ENCODE measurements at places on chromosomes 3 and 15.

- no peak for DNase-seq
Measured at GRCh38 chr3:97389936-97390335, 374.6 kb upstream of the ARL6 start.

DNA sequence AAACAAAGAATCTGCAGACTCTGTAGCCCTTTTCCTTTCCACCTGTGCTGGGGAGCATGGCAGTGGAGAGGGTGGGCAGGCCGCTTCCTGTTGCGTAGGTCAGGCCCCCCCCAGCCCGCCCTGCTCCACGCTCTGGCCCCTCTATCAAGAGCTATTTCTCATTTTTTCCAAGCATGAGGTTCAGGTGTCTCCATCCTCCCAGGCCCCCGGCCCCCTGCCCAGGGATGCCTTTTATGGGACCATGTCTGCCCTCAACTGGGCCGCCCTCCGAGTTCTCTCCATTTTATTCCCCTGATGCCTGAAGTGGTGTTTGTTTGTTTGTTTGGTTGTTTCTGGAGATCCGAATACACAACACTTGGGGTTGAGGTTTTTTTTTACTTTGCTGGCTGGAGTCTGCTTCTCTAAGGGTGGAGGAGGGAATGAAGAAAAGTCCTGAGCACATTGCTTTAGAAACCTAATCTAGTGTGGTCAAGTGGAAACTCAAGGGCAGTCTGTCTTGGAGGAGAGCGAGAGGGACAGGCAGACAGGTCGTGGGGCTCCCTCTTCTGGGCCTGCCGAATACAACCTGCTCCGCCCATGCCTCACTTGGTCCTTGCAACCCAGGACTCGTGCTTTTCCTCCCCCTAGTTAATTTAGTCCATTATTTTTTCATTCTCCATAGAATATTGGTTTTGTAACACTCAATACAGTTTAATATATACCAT is 176.5 kb upstream of the LYSMD4 start:
- DNase-seq = no peak

DNA sequence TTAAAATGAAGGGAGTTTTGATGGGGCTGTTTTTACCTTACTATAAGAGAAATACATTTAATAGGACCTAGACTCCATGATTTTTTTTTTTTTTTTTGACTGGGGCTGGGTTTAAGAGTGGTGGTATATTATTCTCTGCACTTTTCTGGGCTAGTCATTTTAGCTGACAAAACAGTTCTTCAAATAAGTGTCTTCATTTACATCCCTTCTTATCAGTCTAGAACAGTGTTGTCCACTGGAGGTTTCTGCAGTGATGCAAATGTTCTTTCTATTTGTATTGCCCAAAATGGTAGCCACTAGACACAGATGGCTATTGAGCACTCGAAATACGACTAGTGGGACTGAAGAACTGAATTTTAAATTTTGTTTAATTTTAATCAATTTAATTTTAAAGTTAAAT is 37.2 kb downstream of the KLHL18 start:
- no peak for DNase-seq

- no peak for DNase-seq
Measured at GRCh38 chr3:115830764-115831395, 207.6 kb downstream of the GAP43 start.

- DNase-seq = no peak
Measured at GRCh38 chr3:128495435-128495970, 2.5 kb upstream of the GATA2 start.

DNA sequence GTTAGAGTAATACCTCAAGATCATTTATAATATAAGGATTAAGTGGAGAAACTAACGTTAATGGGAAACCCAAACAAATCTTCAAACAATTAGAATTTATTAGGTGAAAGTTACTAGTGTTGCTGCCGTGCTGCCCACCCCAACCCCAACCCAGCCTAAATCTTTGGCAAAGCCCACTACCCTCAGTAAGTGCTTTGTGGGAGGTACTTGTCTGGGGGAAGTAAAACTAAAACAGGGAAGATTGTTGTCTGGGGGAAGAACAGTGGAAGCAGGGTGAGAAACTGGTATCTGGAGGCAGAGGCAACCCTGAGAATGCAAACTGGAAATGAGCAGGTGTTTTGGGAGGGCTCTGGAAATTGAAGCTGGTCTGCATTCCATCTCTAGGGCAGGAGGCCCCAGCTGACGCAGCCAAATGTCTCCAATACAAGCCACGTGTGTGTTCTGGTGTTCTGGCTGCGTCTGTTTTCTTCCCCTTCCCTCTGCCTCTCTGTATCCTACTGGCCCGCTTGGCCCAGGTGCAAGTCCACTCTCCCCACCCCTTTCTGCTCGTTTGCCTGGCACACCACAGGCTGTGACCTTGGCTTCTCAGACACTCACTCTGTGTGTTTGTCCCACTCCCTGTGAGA is 32.7 kb downstream of the FEM1B start:
- DNase-seq = no peak

DNA sequence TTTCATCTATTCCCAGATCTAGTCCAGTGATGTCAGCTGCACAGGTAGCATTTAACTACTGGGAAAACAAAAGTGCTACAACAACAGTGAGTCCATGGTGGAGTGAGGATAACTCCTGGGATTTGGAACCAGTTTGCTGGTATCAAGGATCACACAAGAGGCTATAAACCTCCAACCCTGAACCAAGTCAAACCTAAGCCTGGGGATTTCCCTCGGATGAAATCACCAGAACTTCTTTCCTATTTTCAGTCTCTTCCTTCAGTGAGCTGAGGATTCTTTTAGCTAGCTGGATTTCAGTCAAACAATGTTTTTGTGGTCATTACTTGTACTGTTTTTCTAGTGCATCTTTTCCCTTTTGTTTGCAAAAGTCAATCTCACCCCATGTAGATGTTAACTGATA is 31.5 kb downstream of the SEC22C start:
- no peak for DNase-seq

DNA sequence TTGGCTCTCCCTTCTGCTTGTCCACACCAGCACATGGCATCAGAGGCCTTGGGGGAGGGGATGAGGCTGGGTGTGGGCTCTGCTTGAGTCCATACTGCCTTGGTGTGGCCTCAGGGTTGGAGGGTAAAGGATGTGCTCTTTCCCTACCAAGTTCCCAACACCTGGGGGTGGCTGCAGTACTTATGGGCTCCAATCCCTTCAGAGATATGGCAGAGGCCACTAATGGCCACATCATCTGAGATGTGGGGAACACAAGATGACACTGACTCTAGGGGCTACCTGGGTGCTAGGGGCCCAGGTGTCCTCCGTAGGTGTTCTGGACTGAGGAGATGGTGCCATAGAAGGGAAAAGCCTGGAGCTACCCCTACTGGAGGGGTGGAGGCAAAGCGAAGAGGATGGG is 6.9 kb downstream of the CXCR6 start:
- DNase-seq = no peak

GRCh38 chr3:181230258-181230657 is 240.7 kb upstream of the DNAJC19 start:
- DNase-seq = no peak

DNA sequence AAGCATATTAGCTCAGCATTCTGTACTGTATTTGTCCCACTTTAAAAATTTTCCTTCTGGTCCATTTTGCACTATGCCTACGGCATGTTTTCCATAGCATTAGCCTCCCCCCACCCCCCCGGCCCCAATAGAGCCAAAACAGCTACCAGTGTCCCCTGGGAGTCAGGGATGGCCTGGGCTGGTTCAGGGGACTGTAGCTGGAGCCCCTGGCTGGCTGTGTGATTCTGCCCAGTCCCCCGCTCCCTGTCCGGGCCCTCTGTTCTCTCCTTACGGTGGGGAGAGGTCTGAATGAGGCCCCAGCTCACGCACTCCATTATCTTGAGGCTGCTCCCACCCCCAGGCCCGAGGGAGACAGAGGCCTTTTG is 70.1 kb downstream of the KLF15 start:
- DNase-seq = no peak

DNA sequence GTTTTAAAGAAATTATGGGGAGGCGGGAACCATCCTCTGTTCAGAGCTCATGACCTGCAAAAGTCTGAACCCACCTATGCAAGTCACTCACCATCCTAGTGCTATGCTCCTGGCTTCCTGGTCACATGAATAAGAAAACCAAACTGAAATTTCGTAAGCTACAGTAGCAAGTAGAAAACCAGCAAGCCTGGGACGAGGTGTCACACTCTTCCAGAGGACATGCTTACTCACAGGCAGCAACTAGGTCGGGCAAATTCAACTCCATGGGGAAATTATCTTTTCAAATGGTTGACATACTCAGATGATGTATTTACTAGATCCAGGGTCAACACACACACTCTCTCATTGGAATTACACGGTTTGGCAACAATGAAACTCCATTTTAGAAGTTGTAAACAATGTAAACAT is 31.3 kb downstream of the LDHAL6B start:
- DNase-seq = no peak

DNA sequence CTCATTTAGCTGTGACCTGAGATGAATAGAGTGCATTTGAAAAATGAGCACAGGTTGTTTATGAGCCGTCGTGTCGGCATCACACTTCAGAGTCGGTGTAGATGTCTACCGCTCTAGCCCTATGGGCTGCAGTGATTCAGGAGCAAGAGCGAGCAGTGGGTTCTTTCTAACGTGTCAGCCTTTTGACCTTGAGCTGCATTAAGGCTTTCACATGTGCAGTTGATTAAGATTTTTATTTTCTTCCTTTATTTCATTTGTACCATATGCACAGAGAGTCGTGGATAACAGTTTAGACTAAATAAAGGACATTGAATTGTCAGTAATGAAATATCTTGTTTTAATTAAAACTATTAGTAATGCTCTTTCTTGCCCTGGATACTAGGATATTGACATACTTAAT is 368.2 kb downstream of the PTPRG start:
- no peak for DNase-seq

- no peak for DNase-seq
Measured at GRCh38 chr15:56168394-56168793, 75.3 kb downstream of the RFX7 start.

DNA sequence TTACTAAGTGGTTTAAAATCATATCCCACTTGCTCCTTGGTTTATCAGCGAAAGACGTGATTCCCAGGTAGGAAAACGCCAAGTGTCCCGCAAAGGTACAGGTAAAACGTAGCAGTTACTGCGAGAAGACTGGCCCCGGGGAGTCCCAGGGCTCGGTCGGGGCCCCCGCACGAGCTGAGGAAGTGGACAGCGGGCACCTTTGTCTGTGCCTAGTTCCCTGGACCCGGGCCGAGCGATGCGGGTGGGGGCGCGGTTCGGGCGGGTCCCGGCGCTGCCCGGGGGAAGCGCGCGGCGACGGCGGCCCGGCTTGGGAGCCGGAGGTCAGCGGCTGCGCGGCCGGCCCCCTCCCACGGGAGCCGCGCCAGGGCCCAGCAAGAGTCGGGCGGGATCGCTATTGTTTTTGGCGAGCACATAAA is 864 bp upstream of the NEO1 start:
- DNase-seq = no peak

GRCh38 chr3:171384101-171384891 is 75.9 kb downstream of the TNIK start:
- no peak for DNase-seq

DNA sequence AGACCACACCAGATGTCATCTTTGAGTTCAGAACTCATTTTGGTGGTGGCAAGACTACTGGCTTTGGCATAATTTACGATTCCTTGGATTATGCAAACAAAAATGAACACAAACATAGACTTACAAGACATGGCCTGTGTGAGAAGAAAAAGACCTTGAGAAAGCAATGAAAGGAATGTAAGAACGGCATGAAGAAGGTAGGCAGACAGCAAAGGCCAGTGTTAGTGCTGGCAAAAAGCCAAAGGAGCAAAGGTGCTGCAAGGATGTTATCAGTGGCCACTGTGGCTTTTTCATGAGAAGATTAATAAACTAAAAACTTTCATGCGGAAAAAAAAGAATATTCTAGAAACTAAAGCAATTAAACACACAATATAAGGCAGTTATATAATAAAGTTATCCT is 21.9 kb downstream of the AAGAB start:
- DNase-seq = no peak

- DNase-seq = no peak
Measured at GRCh38 chr15:97875513-97876280, 84.8 kb upstream of the ARRDC4 start.

- DNase-seq = no peak
Measured at GRCh38 chr3:9091486-9092235, 128.4 kb upstream of the RAD18 start.

GRCh38 chr15:68449389-68449788 is 17.4 kb upstream of the ITGA11 start:
- no peak for DNase-seq

DNA sequence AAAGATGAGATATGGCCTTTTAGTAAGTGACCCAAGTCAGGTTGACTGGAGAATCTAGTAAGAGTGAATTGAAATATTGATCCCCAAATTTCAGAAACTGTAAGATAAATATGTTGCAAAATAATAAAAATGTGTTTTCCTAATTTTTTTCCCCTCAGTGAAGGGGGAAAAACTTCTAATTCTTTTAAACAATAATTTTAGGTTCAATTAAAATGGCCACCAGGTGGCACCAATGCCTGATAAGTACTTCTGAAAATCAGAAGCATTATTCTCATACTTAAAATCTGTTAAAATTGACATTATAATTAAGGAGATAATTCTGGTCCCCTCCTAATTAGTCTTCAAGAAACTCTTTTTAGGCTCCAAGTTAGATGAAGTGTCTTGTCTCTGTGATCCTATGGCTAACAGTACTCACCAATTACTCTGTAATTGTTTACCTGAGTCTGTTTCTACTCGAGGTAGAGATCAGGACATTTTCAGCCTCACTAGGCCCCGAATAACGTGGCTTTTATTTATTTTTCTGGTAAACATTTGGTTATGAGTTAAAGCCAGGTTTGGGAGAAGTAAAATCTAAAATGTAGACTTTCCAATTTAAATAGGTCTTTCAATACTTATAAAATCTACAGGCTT is 52.6 kb downstream of the NMD3 start:
- no peak for DNase-seq

- no peak for DNase-seq
Measured at GRCh38 chr3:71994203-71994602, 209.3 kb upstream of the PROK2 start.

DNA sequence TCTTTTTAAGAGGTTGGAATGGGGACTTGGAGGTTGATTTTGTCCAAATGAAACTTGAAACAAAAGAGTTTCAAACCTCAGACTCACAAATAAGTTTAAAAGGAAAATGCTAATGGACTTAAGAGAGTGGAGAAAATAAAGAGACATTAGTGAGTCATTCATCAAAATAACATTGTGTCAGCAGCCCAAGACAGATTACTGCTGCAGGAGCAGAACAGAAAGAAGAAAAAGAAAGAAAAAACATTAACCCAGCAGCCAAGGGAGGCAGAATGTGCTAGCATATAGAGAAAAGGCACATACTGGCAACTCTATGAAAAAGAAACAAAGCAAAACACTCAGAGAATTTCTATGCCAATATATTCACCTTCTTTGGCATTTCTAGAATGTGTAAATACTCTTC is 42.6 kb downstream of the ADAMTS9 start:
- no peak for DNase-seq

GRCh38 chr3:170038434-170039110 is 777 bp downstream of the GPR160 start:
- no peak for DNase-seq

DNA sequence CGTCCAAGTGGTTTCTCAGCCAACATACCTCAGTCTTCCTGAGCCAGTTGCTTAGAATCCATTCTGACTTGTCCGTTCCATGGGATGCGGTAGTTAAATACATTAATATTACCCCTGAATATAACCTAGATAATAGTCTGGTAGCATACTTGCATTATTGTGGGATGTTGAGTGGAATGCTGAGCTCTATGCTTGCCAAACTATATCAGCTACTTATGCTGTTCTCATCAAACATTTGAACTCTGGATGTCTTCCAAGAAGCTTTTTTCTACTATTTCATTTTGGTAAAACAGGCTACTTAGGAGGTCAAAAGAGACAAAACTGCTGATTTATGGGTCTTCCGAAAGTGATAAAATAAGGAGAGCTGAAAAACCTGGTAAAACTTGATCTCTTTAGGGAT is 429.5 kb downstream of the NAALADL2 start:
- no peak for DNase-seq
